Hepatic stellate cell (primary cell): ENCODE measurements at places on chromosomes 2 and 18.

- DNase-seq: no peak
These were observed 226.4 kb upstream of the ID2 start for GRCh38 chr2:8455236-8456150.

GRCh38 chr2:71557321-71557720 lies 104.0 kb downstream of the DYSF start:
- DNase-seq: no peak

GRCh38 chr2:110860630-110861029 lies 128.3 kb downstream of the ACOXL start:
- no peak for DNase-seq

GRCh38 chr18:834082-834720 lies 22.2 kb upstream of the YES1 start:
- no peak for DNase-seq

DNA sequence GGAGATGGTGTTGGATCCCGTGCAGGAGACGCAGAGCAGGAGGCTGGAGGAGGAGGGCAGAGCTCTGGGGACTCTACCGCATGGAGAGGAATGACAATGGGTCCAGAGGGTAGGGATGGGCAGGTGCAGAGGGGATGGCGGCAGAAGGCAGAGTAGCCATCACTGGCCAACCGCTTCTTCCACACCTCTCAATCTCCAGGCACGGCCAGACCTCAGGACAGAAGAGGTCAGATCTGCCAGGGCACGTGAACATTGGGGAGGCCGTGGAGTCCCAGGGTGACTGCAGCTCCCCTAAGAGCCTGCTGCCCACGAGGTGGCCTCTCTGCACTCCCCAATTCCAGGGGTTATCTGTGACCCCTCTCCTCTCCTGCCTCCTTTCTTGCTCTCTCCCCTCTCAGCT lies 162.7 kb upstream of the HDAC4 start:
- no peak for DNase-seq

DNA sequence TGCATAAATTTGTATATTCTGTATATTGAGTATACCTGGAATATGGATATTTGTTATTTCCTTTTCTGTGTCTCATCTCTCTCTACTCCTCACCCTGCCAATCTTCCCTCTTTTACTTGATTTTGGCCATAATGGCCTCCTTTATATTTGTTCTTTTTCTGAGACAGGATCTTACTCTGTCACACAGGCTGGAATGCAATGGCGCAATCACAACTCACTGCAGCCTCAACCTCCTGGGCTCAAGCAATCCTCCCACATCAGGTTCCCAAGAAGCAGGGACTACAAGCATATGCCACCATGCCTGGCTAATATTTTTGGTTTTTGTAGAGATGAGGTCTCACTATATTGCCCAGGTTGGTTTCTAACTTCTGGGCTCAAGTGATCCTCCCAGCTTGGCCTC lies 30.5 kb downstream of the PREPL start:
- DNase-seq: no peak

GRCh38 chr2:175034716-175035115 lies 29.5 kb upstream of the CHN1 start:
- no peak for DNase-seq

DNA sequence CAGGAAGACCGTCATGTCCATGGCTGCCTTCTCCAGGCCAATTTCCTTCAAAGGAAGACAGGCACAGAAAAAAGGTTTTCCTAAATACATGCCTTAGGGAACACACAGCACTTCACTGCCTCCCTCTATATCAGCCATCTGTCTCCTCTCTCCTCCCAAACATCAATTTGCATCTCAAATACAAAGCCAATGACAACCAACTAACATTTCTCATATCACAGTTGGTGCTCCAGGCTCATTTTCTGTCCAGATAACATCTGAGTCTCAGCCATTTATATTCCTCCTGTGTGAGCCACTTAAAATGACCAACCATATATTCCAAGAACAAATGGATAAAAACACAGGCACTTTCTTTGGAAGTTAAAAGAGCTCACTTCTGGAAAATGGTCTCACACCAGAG lies 62.5 kb upstream of the ACAA2 start:
- no peak for DNase-seq

GRCh38 chr2:61619561-61619960 lies 81.4 kb upstream of the XPO1 start:
- DNase-seq: no peak

DNA sequence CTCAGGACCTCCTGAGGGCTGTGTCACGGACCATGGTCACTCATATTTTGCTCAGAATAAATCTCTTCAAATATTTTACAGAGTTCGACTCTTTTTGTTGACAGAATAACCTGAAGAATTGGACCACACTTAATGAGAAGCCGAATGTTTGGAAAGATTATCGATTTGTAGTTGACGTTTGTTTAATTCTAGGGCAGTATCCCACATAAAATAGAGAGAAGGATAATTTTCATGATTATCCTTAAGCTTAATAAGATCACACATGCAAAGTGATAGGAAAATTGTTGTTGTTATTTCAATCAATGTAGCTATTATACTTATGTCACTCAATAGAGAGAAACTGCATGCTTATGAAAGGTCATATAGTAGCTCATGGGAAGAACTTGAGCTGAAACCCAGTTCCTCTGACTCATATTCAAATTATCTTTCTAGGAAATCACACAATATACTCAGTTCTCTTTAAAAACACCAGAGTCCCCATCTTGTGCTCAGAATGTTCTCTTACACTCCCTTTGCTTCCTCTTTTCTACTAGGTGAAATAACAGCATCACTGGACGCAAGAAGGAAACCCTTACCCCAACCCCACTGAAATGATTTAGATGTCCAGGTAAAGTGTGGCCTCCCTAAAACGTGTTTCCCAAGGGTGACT lies 982.1 kb downstream of the TSN start:
- no peak for DNase-seq

- DNase-seq: peak; percentile 66
These were observed 173.0 kb downstream of the CTIF start for GRCh38 chr18:48711651-48712486.

GRCh38 chr2:135742325-135742757 lies 686 bp downstream of the UBXN4 start:
- peak; percentile 41 for DNase-seq

- DNase-seq: no peak
These were observed 38.4 kb downstream of the EIF4E2 start for GRCh38 chr2:232588680-232589585.

- DNase-seq: no peak
These were observed 44.5 kb upstream of the FAM110C start for GRCh38 chr2:90645-91312.

GRCh38 chr2:168316073-168316440 lies 68.7 kb upstream of the STK39 start:
- DNase-seq: peak; percentile 12

GRCh38 chr2:64398516-64399129 lies 55.3 kb upstream of the LGALSL start:
- DNase-seq: no peak

DNA sequence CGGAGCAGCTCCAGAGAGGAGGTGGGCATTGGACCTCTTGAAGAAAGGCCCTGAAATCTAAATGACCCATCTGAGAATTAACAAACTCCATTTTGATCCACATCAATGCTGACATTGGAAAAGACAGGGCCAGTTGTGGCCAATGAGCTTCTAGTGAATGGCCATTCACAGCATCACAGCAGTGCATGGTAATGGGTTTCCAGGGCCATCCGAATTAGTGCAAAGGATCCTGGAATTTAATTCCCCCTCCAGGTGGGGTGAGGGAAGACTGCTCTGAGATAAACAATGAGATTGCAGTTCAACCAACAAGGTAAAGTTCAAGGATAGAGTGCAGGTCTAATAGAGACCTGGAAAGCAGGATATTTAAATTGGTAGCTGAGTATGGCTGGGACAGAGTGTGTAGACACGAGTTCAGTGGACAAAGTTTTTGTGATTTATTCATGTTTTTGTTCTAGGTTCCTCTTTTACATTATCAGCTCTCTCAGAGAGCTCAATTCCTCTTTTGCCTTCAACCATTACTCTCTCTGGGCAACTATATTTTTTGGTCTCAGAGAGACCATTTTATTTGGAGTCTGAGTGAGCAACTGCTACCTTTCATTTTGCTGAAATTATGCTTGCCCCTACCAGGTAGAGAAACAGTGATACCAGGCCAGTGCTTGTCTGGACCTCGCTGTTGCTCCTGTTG lies 5.0 kb downstream of the TACR1 start:
- DNase-seq: no peak

GRCh38 chr18:60506190-60506589 lies 133.6 kb upstream of the MC4R start:
- no peak for DNase-seq

DNA sequence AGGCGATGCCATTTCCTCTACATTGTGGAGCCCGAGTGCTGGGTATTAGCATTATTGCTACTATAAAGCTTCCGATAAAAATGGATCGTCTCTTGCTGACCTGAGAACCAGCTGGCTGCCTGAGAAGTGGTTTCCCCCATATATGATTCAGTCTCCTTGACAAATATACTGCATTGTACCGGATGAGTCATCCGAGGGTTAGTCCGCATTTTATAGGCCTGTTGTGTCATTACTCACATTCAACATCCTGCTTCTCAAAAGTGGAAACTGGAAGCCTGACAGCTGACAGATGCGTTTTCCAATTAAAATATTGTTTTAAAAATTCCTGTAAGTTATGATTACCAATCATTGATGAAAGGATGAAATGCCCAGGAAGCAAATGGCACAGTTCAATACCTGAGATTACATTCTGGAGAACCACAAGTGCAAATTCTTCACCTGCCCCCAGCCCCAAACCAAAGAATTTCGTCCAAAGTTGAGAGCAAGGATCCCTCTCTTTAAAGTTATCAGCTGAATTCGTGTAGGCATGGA lies 65.7 kb downstream of the SPRED2 start:
- DNase-seq: peak; percentile 78

GRCh38 chr2:18387441-18388206 lies 172.8 kb downstream of the RDH14 start:
- peak; percentile 58 for DNase-seq

DNA sequence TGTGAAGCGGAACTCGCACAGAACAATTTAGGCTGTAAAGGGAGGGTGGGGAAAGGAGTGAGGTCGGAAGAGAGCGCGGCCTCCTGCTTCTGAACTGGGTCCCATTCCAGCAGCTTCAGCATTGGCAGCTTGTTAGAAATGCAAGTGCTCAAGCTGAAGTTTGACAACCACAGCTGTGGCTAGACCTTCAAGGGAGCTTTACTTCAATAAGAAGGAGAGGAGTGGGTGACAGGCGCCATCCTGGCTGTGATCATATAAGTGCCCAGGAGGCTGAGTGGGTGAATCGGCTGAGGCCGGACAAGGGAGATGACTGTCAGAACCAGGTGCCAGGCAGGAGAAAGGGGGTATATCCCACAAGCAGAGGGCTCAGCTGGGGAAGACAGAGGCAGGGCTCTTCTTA lies 622.5 kb downstream of the GALR1 start:
- no peak for DNase-seq

GRCh38 chr2:136505462-136505861 lies 259.9 kb upstream of the THSD7B start:
- DNase-seq: no peak

GRCh38 chr2:96391153-96391827 lies 55.7 kb downstream of the NCAPH start:
- DNase-seq: no peak

GRCh38 chr2:164538240-164538866 lies 82.9 kb downstream of the GRB14 start:
- DNase-seq: peak; percentile 31

DNA sequence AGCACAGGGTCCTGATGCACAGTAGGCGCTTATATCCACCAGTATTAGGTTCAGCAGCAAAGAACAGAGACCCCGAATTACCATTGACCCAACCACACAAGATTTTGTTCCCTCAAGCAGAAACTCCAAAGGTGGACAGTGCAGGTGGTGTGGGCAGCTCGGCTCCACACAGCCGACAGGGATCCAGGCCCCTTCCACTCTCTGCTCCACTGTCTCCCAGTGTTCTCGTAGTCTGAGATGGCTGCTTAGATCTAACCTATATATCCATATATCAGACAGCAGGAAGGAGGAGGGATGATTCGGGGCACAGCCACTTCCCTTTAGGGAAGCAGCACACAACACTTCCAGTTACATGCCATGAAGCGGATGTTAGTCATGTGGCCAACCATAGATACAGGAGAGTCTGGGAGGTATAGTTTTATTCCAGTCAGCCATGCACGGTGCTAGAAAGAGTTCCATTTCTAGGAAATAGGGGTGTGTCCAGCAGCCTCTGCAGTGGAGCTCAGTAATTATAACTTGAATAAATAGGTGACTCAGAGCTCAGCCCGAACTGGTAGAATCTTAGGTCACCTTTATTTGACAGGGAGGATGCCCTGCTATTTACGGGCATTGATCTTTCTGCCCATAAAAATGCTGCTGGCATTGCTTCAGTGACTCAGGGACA lies 158.9 kb downstream of the TWIST2 start:
- DNase-seq: no peak

DNA sequence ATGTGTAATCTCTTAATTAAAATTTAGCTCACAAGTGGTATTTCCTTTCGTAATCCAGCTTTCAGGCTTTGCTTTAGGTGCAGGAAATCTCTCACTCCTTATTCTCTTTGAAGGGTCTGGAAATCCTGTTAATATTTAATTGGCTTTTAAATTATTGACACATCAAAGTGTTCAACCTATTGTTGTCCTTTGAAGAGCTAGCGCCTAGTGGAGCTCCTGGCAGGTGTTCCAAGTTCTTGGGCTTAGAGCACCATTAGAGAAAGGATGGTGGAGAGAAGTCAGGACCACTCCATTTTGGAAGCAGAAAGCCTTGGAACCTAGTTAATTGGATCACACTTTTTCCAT lies 92.4 kb downstream of the CABLES1 start:
- no peak for DNase-seq

GRCh38 chr2:160353166-160353565 lies 140.4 kb downstream of the RBMS1 start:
- DNase-seq: no peak

GRCh38 chr18:54251606-54252390 lies 17.5 kb upstream of the POLI start:
- no peak for DNase-seq

DNA sequence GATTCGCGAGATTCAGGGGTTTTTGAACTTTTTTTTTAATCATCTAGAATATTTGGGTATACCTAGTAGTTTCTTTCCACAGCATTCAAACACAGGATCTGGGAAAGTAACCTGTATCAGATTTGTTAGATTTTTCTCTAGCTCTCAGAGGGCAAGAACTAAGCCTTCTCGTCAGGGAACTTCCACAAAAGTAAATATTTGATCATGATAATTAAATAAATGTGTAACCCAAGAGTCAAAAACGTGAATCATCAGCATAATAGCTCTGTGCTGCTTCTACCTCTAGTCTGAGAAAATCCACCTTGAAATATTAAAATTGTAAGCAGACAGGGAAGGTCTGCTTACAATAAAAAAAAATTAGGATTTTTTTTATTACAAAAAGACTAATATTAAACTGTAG lies 225.7 kb upstream of the SPOPL start:
- DNase-seq: no peak

GRCh38 chr18:36561046-36561445 lies 263.5 kb downstream of the FHOD3 start:
- DNase-seq: no peak

GRCh38 chr2:189171956-189172609 lies 7.5 kb downstream of the COL5A2 start:
- DNase-seq: no peak

GRCh38 chr2:56107502-56108220 lies 76.1 kb upstream of the CCDC85A start:
- peak; percentile 14 for DNase-seq

GRCh38 chr18:23868136-23868785 lies 146.3 kb upstream of the TTC39C start:
- no peak for DNase-seq

GRCh38 chr2:10417551-10418335 lies 30.4 kb downstream of the ODC1 start:
- DNase-seq: no peak
